ENCODE measurements at places on chromosomes 6 and 20.

DNA sequence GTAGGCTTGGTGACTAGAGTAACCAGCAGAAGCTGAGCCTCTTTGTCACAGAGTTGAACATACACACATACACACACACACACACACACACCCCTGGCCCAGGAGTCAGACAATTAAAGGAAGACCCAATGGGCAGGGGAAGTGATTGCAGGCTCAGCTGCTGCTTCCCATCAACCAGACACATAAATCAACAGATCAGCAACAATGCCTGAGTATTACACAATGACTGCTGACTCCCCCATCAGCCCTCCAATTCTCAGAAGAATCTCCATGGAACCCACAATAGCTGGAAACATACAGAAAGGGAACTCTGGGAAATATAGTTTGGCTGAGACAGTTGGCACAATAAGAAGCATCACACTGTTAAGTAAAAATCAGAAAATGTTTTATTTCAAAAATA, 270.4 kb upstream of the PLCB4 start:
- DNase-seq: no peak

DNA sequence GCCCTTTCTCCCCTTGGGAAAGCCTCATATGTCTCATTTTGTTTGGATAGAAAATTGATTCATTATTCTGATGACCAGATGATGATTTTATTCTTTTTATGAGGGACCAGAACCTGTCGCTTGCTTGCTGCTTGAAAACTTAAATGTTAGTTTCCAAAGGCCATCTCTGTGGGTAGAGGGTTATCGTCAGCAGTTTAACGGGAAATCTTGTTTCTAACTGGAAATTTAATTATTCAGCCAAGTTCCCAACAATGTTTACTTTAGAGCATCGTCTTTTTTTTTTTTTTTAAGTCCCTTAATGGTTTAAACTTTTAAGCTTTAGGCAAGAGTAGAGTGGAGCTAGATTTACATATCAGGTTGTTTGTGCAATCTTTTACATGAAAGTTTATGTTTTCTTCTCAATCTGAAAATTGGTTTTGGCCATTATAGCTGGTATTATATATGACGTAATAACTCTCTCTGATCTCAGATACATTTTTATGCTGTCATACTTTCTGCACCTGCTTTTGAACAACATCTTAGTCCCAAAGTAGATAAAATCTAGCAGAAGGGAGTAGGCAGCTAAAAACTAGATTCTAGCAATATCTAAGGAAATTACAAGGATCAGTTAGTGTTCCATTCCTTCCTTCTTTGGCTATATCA, 93.9 kb downstream of the FOXO3 start:
- no peak for DNase-seq

DNA sequence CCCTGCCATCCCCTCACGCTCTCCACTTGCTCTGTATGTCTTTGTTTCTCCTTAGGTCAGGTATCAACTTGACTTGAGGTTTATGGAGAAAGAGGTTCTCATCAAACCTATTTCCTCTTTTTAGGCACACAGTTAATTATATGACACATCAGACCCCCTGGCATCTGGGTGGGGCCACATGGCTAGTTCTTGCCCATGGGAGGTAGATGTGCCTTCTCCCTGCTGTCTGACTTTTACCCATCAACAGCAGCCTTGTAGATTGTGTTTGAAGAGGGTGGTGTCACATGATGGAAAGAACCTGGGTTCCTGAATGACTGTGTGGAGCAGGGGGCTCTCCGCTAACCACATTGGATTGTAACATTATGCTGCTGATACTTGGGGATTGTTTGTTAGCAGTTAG, 7.2 kb upstream of the UQCC2 start:
- no peak for DNase-seq

DNA sequence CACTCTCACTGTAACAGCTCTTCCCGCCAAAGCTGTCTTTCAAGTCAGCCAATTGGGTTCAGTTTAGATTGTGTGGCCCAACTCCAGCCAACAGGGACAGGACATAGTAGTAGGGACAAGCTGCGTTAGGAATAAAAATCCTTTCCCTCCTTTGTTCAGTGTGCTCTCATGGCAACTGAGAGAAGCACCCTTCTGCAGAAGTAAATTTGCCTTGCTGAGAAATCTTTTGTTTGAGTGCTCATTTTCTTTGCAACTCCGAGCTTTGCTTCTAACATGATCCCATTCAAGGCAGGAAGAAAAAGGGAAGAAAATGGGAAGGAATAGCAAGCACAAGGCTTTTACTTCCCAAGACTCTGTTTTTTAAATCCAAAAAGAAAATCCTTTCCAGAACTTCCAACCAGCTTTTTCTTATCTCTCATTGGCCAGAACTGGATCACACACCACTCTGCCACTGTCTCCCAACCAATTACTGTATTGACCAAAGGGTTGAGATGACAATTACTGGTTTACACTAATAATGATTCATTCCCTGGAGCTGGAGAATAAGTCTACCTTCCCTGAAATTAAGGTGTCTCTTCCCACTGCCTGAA, 52.7 kb downstream of the STX11 start:
- DNase-seq: no peak

All from EL (cell line).